ENCODE measurements at places on chromosomes 2 and 18.

DNA sequence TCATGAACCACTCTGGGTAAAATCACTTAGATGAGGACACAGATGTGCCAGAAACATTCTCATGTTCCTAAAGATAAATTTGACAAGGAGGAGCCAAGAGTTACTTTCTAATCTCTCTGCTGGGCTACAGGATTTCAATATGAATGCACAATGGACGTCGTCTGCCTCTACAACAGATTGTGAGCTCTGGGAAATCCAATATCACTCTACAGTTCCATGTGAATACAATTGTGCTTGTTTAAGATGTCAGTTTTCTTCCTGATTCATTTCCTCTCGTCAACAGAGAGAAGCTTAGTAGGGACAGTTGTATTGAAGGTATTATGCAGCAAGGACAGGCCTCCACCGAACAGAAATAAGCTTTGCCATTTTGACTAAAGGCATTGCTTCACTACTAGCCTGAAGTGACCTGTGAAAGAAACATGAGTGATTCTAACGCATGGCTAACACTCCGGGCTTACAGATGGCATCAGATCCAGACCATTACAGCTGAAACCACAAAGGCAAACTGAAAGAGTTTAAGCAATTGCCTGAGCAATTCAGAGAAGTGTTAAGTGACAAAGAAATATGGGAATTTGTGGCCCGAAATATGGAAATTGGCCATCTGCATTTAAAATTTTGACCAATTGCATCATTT is 1591.5 kb downstream of the LRP1B start:
- no peak for DNase-seq

- no peak for DNase-seq
These were observed 118.2 kb upstream of the SCN7A start for GRCh38 chr2:166612214-166612613.

DNA sequence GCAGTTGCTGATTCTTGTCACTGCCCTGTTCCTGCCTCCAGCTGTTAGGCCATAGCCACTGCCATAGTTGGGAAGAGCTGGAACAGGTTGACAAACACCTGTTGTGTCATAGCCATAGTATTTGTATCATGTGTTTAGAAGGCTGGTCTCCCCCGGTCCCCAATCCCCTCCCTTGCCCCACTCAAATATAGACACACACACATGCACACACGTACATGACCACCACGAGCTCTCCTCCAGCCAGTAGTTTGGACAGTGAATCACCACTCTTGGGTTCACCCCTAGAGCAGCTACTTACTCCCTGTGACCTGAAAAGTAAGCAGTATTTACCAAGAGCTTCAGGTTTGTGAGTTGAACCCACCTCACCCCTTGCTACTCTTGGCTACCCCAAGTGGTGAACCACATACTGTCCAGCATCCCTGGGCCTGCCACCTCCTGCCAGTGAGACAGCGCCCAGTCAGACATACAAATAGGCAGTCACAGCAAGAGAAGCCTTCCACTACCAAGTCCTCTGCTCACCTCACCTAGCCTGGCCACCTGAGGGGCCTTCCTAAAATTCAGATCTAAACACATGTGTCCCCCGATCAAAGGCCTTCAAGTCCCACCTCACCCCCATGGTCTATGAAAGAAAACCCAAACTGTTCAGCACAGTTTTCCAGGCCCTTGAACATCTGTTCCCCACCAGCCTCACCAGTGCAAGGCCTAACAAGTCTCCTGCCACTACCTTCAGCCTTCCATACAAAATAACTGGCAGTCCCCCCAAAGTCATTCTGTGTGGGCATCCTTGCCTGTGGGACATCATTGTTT is 7.1 kb downstream of the PCBP1 start:
- DNase-seq = no peak

DNA sequence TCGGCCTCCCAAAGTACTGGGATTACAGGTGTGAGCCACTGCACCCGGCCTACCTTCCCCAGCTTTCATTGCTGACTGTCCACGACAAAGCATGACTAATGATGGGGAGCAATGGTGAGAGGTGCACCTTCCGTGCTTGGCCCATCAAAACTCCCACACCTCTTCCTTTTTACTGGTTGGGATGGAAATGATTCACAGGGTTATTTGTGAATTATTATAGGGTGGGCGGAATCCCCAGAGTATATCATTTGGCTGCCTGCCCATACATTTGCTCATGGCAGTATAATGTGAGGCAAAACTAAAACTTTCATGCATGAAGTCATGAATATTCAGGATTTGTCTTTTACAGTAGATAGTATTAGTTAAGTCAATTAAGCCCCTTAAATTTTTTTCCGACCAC is 334.2 kb upstream of the NETO1 start:
- no peak for DNase-seq

- DNase-seq = no peak
These were observed 73.7 kb downstream of the NCAPH start for GRCh38 chr2:96409081-96409819.

GRCh38 chr2:238489431-238489830 is 62.7 kb downstream of the ASB1 start:
- DNase-seq = no peak

DNA sequence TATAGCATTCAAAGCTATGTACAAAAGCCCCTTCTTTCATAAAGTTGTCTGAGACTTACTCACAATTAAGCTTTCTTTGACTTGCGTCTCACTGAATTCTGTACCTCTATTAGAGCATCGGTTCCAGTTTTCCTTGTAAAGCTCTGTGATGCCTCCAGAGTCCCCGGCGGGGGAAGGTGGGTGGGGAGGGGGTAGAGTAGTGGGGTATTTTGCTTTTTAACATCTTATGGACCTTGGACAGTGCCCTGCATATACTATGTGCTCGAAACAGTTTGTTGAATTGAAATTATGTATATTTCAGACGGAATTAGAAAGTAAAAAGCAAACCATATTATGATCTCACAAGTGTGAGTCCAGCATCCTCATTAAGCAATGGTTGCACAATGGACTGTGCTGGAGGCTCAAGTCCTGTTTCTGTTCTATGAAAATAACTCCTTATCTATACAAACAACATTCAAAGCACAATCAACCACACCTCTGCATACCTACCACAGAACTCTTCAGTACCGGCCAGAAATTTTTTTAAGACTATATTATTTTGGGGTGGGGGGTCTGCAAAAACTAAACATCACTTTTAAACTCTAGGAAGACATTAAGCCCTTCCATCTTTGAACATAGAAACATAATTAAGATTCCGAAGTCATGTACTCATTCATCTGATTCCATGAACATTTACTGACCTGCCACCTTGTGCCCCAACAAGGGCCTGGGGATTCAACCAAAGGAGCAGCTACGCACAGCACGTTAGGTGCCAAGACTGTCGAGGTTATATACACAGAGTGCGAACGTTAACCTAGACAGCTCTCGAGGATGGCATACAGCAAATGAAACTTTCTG is 908 bp downstream of the STAT1 start:
- DNase-seq = no peak

DNA sequence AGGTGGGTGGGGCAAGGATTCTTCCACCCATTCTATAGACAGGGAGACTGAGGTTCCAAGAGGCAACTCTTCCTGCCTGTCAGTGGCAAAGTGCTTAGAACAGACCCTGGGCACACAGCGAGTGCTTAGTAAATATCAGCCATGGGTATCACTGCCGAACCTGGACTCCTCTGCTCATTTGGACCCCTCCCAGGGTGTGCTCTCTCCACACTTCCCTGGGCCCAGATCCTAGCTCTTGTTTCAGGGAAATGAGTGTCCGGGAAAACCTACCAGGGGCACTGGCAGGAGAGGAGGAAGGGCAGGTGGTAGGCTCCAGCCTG is 136.3 kb downstream of the CYP26B1 start:
- DNase-seq = no peak

GRCh38 chr2:31226266-31226665 is 7.7 kb upstream of the EHD3 start:
- no peak for DNase-seq

DNA sequence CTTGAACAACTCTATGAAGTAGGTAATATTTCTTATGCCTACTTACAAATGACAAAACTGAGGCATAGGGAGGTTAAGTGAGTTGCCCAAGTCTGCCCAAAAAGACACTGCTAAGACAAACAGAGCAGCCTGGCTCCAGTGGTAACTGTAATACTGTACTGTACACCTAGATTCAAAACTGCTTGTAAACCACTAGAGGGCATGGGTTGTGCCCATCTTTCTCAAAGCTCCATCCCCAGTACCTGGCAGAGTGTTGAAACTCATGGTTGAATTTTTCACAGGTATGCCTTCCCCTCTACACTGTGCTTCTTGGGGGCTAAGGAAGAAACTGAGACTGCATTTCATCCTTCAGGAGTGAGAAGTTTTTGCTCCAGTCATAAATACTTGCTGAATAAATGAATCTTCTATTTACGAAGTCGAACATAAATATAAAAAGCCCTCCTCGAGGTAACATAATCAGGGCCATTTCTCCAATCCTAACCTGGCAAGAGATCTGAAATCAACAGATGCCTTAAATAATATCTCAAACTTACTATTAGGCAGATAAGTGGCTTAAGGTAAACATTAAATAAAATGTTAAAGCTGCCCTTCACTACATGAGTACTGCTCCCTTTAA is 2.0 kb downstream of the PPP4R1 start:
- peak; percentile 37 for DNase-seq

DNA sequence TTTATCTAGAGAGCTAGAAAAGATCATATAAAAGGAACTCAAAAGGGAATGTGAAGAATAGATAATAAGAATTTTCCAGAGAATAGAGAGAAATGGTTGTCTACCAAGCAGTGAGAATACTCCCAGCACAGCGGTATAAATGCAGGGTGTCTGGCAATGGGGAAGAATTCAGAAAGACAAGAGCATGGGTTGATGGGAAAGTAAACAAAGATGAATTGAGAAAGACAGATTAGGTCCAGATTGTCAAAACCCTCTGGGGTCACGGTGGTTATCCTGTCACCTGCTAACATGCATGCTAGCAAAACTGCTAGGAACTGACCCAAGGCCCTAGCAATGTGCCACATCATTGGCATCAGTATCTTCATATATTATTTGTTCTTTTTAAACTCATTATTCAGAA is 30.8 kb upstream of the C1D start:
- DNase-seq = no peak

DNA sequence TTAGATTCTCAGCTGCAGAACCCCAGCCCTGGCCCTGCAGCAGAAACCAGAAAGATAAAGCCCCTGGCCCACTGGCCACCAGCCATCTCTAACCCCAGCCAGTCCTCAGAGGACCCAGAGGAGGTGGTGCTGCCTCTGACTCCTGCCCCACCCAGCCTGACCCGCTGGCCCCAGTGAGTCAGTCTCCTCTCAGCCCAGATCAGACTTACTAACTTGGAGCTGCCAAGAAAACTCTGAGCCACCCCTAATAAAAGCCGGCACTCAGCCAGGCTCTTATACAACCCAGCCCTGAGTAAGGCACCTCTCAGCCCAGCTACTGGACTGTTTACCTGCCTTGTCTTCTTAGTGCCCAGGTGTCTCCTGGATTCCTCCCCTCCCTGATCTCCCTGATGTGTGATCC is 2.0 kb downstream of the SLC14A2 start:
- no peak for DNase-seq

GRCh38 chr2:149703281-149703680 is 115.7 kb upstream of the MMADHC start:
- no peak for DNase-seq

DNA sequence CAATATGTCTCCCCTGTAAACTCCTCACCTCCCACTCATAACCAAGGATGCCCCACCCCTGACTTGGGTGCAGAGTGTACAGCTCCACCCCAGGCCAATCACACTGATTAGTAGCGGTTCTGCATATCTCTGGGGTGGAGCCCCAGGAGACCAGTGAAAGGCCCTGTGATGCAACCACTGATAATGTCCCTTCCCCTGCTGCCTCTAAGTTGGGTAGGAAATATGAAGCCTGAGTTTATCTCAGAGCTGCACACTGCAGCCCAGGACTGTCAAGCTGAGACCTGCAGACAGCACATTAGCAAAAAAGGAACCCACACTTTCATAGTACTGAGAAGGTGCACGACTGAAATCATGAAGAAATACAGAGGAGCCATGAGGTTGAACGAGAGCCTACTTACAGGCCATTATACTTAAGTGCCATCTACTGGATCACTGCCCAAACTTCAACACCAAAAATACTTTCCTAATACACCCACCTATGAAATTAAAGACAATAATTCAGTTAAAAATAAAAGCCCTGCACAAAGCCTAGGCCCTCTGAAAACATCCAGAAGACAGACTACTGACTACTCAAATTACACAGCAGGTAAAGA is 455.4 kb upstream of the LRRTM4 start:
- DNase-seq = no peak

- DNase-seq = no peak
These were observed 174.8 kb downstream of the TWIST2 start for GRCh38 chr2:239022437-239023260.

GRCh38 chr2:217530392-217531090 is 472.3 kb downstream of the TNS1 start:
- no peak for DNase-seq

- no peak for DNase-seq
These were observed 28.8 kb downstream of the SDC1 start for GRCh38 chr2:20196053-20196656.

DNA sequence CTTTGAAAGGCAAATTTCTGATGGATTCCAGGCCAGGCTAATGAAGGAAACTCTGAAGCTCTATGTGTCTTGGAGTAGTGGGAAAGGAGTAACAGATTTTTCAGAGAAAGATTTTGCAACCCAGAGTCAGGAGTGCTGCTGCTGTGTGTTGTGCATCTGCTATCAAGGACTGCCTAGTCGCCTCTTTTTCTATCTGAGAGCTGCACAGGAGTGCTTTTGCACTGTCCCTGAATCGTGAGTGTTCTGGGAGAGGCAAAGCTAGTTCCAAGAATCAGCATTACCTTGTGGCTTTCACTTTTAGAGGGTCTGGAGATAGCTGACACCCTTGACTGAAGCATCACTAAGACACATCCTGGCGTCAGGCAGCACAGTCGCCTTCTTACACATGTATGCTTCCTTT is 336.4 kb downstream of the PARD3B start:
- no peak for DNase-seq

GRCh38 chr2:19993731-19994130 is 3.8 kb upstream of the WDR35 start:
- DNase-seq = no peak

DNA sequence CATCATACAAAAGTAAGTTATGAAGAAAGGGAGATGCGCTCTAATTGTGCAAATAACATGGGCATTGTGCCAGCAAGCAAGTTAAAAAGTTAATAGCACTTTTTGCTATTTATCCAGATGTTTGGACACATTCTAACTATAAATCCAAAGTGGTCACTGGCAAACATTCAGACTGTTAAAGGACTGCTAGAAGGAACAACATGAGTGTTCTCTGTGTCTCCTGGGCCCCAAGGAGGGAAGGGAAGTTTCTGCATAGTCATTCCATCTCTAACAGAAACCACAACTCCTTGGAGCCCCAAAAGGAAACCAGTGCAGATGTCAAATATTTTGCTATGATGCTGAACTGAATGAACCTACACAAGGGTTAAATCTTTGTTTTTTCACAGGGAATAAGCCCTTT is 213.3 kb upstream of the HNRNPA3 start:
- no peak for DNase-seq

Data from WERI-Rb-1 (cell line).